ENCODE measurements at places on chromosomes 4 and X.

DNA sequence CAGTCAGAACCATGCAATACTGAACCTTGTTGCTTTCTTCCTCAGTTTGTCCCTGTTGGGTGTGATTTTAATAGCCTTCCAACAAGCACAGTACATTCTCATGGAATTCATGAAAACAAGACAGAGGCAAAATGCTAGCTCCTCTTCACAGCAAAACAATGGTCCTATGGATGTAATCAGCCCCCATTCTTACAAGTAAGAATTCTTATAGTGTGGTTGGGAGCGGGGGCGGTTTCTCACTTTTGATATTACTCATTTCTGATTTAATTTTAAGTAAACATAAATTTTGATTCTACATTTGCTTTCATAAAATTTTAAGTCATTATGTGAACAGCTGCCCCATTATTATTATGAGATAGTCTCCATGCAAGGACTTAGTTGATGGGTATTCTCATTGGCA, 80.8 kb upstream of the TLR2 start:
- DNase-seq, result no peak

DNA sequence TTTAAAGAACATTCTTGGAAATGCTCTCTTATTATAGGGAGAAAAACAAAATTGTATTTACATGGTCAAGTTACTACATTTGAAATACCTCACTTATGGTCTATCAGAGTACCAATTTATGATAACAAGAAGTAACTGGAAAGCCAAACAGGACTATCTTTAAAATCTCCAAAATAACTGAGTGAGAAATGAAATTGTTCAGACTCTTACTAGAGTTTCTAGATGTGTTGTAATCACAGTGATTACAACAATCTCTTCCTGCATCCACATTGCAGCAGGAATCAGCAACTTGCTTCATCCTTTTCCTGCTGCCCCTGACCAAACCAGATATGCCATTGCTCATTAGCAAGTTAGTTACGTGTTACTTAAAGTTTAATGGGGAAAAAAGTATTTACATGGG, 245.2 kb upstream of the SMIM31 start:
- peak; percentile 2 for DNase-seq

- no peak for DNase-seq
These were observed 7.2 kb downstream of the RPL9 start for GRCh38 chr4:39451423-39452023.

GRCh38 chr4:74397748-74398426, 32.9 kb downstream of the EREG start:
- DNase-seq, result peak; percentile 15

DNA sequence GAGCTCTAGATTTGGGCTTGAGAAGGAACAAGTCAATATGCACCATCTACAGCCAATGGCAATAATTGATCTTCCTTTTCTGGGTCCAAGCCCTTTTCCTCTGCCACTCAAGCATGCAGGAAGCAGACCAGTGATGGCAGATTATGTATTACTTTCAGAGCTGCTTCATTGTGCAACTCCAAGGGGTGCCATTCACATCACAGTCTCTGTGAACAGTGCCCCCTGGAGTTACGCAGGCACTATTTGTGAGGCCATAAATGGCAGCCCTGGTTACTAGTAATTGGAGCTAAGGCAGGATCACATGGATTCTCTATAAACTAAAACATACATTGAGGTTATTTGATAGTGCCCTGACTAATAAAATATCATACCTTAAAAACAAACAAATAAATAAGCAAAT, 313.4 kb upstream of the SLC7A11 start:
- peak; percentile 62 for DNase-seq

- DNase-seq, result peak; percentile 56
These were observed 69.4 kb downstream of the HMGB2 start for GRCh38 chr4:173264684-173265185.

GRCh38 chr4:33485111-33485510, 2759.2 kb downstream of the ARAP2 start:
- no peak for DNase-seq

- peak; percentile 54 for DNase-seq
These were observed 48.2 kb upstream of the UXT start for GRCh38 chrX:47707031-47707780.

- no peak for DNase-seq
These were observed 105.0 kb upstream of the AFAP1 start for GRCh38 chr4:8044699-8045098.

GRCh38 chr4:85431881-85432485, 43.0 kb upstream of the ARHGAP24 start:
- DNase-seq, result no peak

DNA sequence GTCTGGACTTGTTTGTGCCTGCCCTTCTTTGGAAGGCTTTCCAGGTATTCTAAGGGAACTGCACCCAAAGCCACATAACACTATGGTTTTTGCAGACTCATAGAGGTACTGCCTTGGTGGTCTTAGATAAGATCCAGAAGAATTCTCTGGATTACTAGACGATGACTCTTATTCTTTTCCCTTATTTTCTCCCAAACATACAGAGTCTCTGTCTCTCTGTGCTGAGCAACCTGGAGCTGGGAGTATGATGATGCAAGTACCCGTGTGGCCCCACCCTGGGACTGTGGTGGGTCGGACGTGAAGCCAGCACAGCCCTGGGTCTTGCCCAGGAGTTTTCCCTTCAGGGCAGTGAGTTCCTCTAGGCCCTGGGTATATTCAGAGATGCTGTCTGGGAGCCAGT, 1342.4 kb upstream of the TENM3 start:
- DNase-seq, result no peak
